ENCODE measurements at places on chromosomes 3 and 15. TPM values are rescaled to one million over a fixed set of nuclear protein-coding genes. Genes with fewer than 3 reads are reported as not detected.

DNA sequence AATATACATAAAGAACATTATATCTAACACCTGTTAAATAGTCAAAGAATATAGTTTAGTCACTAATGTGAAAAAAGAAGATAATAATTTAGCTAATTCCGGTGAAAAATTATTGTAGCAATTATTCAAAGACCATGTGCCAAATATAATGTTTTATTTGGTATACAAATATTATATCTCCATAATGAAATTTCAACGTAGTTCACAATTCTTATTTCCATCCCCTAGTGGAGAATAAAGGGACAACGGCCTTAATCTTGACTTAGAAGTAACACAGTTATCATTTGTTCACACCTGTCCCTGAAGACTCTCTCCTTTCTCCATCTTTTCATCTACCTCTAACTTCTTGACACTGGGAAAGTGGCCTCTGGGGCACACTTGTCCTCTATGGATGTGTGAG is 213.4 kb downstream of the ERC2 start:
- DNase-seq = no peak

- DNase-seq = no peak
Observed at GRCh38 chr15:74589826-74590225, 25.8 kb upstream of the CLK3 start.

DNA sequence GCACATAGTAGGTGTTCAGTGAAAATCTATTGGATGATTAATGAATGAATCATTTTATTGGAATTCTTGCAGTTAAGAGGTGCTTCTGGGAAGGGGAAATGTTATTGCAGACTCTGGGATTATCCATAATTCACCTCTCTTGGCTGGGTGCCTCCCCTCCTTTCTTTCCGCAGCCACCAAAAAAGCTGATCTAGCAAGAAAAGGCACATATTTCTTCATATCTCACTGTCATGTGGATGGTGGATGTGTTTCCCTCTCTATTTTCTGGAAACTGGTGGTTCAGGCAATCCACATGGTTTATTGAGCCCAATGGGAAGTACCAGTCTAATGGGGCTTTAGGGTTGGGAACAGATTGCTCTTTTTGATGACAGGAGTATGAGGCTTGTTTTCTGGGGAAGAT is 151.1 kb upstream of the ROPN1 start:
- DNase-seq = no peak

- no peak for DNase-seq
Observed at GRCh38 chr3:132543011-132543739, 53.9 kb upstream of the ACKR4 start.

- DNase-seq = no peak
Observed at GRCh38 chr15:96130734-96131133, 199.8 kb upstream of the NR2F2 start.

GRCh38 chr3:25335356-25335755 is 92.7 kb upstream of the RARB start:
- DNase-seq = no peak

DNA sequence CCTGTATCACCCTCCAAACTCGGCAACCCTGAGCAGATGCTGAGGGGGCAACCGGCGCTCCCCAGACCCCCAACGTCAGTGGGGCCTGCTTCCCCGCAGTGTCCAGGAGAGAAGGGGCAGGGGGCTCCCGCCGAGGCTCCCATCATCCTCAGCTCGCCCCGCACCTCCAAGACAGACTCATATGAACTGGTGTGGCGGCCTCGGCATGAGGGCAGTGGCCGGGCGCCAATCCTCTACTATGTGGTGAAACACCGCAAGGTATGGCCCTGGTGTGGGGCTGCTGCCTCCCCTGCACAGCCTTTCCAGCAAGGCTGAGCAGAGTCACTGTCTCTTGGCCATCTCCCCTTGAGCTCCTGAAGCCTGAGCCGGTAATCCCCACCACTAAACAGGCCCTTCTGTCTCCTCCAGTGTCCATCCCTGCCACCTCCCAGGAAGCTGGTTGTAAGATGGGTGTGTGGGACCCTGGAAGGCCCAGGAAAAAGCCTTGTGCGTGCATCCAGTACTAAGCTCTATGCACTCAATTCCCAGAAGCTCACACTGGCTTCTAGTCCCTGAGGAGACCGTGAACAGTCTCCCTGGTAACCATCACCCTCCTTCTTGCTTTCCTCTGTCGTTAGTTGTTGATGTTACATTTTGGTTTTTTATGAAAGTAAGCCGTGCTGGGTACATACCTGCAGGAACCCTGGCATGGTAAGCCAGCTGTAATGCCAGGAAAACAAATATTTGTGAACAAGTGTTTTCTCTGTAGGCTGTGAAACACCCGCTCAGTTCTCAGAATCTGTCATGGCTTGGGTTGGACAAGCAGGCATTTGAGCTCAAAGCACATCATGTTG is 63.3 kb downstream of the BOC start:
- no peak for DNase-seq

GRCh38 chr3:102736288-102736974 is 301.6 kb downstream of the ZPLD1 start:
- DNase-seq = no peak

- no peak for DNase-seq
Observed at GRCh38 chr15:48432688-48433087, 101.5 kb downstream of the DUT start.

- DNase-seq = no peak
Observed at GRCh38 chr3:105885256-105885655, 16.4 kb upstream of the CBLB start.

DNA sequence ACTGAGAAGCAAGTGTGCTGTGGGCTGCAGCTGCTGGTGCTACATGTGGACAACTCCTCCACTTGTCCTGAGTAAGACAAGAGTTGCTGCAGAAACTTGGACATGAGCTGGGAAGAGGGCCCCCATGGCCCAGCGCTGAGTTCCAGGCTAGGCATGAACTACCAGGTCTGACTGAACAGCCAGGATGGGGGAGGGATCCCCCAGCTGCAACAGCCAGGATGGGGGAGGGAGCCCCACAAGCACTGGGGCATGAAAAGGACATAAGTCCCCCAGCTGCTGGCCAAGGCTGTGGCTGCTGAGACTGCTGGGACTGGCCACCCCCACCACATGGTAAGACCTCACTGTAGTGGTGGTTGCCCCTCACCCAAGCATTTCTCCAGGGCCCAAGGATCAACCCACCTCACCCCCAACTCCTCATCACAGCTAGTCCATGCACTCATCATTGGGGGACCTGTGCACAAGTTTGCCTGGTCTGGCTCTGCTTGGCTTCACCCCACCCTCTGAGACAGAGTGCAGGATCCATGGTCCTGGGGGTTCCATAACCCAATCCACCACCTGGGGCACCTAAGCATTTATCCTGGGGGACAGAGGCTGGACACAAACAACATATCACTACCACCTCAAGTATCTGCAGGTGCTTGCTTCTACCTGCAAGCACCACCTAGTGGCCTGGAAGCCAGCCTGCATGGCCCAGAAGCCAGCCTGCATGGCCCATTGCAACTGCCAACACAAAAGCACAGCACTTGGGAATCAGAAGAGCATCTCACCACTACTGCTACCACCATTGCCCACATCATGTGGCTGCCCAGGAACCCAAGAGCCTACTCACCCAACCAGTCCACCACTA is 84.5 kb upstream of the STT3B start:
- DNase-seq = peak; percentile 11

GRCh38 chr3:55519019-55519418 is 31.9 kb upstream of the WNT5A start:
- no peak for DNase-seq

DNA sequence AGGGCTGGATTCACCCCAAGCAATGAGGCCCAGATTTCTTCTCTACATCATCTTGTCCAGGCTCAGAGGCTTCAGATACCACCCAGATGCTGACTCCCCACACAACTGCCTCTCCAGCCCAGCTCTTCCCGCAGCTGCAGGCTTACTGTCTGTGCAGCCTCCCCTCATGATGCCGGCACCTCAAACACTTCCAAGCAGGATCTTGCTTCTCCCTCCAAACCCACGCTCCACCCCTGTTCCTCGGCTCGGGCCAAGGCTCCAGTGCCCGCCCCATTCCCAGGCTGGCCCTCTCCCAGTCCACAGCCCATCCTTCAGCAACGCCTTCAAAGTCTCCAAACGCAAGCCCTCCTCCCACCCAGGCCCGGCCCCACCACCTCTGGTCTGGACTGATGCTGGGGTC is 159.2 kb upstream of the LINGO1 start:
- DNase-seq = no peak

GRCh38 chr3:150247441-150247840 is 160.7 kb upstream of the TSC22D2 start:
- DNase-seq = no peak

- no peak for DNase-seq
Observed at GRCh38 chr15:70306582-70306981, 208.9 kb upstream of the TLE3 start.

DNA sequence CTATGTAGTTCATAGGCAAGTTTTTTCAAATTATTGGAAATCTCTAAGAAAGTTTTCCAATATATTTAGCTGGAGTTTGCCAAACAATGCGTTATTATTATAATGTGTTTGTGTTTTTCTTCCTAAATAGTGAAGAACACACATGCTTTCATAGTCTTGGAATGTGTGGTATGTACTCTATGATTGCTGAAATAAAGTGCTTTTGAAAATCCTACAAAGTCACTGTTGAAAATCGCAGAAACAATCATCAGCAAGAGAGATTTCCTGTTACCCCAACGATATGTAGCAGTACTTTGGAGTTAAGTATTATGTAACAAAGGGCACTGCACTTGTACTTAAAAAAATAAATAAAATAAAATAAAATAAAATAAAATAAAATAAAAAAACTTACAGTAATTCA is 796.2 kb downstream of the NAALADL2 start:
- DNase-seq = no peak

Gene PLAAT1
- total RNA-seq = not detected

Gene TNFAIP8L3
- total RNA-seq = 0.22 TPM

Gene DZIP1L
- total RNA-seq = not detected

Gene GOLGA8T
- total RNA-seq = not detected

Gene C3orf52
- 1.5 TPM for total RNA-seq

Gene OIP5
- total RNA-seq = 9.5 TPM

Gene SLC51A
- total RNA-seq = not detected

Gene ESYT3
- 0.19 TPM for total RNA-seq
